NCI-H226 (cell line): ENCODE measurements at places on chromosomes 12 and 14.

- no peak for DNase-seq
Observed at GRCh38 chr14:105019861-105020814, 745 bp downstream of the CDCA4 start.

DNA sequence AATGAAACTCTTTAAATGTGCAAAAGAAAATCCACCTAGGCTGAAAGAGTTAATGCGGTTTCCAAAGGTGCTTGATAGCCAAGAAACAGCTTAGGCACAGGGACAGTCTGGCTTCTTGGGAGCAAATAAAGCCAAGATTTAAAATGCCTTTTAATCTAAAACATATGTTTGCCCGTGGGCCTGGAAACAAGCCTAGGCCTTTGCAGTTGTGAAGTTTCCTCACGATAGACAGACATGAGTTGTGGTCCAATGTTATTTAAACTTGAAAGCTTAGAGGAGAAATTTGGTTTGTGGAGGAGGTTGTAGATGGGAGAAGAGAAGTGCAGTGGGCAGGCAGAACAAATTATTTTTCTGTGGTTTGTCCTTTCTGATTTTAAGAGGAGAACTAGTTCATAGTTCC is 29.8 kb downstream of the PROX2 start:
- DNase-seq: no peak

- no peak for DNase-seq
Observed at GRCh38 chr12:102722147-102722546, 194.9 kb downstream of the PAH start.

GRCh38 chr12:3083921-3084347 is 6.8 kb downstream of the TSPAN9 start:
- peak; percentile 36 for DNase-seq

DNA sequence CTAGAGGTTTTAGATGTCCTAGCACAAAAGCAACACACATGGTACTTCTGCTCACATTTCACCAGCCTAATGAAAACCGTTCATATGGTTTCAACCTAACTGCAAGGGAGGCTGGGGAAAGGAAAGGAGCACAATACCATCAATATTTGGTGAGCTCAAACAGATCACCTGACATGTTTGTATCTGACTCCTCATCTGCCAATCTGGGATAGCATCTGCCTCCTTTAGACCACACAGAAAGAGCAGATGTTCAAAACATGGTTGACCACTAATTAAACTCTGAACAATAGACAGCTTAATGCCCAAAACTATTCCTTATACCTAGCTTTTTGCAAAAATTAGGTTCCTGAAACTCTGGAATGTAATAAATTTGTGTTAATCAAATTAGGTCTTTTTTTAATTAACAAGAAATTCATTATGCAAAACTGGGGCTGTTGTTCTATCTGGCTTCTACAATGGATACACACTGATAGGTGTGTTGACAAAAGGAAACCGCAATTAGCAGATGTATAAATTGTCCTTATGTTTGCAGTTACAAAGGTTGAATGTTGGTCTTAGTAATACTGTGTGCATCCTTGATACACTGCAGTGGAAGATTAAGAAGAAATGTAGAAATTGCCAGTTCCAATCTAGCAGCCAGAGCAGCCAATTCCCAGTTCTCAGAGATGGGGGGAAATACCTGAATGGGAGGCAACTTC is 89.3 kb downstream of the DUSP6 start:
- DNase-seq: no peak

GRCh38 chr14:73771848-73772638 is 57.9 kb upstream of the PNMA1 start:
- DNase-seq: peak; percentile 89

DNA sequence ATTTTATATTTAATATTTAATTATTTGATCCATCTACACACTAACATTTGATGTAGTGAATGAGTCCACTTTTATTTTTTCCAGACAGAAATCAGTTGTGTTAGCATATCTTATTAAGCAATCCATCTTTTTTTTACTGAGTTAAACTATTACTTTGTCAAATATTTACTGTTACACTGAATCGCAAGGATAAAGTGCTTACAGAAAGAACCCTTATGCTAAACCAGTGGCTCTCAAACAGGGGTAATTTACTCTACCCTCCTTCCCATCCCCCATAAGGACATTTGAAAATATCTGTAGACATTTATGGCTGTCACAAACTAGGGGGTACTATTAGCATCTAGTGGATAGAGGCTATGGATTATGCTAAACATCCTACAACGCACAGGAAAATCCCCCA is 508.2 kb downstream of the C12orf50 start:
- no peak for DNase-seq

- no peak for DNase-seq
Observed at GRCh38 chr12:98895086-98895651, 250.1 kb downstream of the APAF1 start.

- DNase-seq: no peak
Observed at GRCh38 chr12:105315726-105316125, 14.8 kb upstream of the C12orf75 start.

GRCh38 chr12:102685172-102685571 is 204.8 kb upstream of the IGF1 start:
- no peak for DNase-seq

DNA sequence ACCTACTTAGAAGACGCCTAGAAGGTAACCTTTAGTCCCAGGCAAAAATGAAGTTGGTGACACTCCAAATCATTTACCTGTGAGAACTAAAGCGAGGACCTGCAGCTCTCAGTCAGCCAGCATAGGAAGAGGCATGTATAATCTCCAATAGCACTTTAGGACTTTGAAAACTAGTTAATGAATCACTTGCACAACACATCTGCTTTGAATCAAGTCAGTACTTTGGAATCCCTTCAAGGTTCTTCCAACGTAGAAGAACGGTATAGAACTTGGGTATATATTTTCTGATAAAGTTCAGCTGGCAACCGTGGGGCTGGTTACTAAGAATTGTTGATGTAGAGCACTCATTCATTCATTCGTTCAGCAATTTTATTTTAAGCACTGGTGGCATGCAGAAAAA is 251.9 kb downstream of the TMEM132D start:
- no peak for DNase-seq

DNA sequence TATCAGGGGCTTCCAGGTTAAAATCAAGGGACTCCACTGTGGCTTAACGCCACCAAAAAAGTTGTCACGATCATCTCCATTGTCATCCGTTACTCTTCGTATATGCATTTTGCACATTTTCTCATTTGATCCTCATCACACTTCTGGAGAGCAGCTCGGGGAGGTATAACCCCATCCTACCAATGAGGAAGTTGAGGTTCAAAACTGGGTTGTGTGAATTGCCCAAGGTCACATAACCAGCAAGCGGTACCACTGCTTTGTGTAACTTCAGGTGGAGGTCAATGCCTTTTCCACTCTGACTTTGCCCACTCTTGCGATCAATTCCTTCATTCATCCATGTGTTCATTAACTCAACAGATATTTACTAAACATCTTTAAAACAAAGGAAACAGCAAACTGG is 71.1 kb upstream of the CCND2 start:
- DNase-seq: no peak

DNA sequence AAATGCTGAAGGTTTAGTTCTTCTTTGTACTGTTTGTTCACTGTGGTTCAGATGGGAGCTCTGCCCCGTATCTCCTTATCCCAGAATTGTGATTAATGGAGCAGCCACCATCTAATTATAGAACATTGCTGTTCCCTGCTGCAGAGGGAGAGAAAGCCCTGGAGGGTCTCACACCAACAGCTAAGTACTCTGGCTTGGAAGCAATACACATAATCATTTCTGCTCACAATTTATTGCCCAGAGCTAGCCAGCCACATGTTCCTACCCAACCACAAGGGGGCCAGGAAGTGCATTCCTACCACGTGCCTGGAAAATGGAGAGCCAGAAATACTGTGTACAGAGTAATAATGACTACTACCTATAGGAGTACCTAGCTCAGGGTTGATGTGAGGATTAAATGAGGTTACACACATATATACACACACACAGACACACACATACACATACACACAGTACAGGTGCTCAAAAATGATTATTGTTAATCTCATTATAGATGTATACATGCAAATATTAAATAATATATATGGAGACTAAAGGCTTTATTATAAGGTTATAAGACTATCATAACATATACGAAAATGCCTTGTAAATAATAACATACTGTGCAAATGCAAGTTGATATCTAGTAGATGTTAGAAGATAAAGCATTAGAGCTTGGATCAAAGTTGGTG is 22.3 kb downstream of the MSRB3 start:
- DNase-seq: peak; percentile 37

DNA sequence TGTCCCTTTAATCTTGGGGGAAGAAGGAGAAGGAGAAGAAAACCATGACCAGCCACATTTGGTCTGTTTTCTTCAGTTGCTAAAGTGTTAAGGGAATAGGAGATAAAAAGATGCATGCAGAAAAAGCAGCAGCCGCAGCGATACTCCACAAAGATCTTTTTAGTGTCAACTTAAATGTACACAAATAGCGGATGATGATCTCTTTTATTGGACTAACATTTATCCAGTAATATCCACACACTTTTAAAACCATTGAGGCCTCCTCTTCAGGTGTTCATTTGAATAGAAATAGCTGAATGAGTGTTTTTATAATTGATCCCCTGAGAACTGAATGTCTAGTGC is 83.5 kb downstream of the PAPOLA start:
- no peak for DNase-seq

DNA sequence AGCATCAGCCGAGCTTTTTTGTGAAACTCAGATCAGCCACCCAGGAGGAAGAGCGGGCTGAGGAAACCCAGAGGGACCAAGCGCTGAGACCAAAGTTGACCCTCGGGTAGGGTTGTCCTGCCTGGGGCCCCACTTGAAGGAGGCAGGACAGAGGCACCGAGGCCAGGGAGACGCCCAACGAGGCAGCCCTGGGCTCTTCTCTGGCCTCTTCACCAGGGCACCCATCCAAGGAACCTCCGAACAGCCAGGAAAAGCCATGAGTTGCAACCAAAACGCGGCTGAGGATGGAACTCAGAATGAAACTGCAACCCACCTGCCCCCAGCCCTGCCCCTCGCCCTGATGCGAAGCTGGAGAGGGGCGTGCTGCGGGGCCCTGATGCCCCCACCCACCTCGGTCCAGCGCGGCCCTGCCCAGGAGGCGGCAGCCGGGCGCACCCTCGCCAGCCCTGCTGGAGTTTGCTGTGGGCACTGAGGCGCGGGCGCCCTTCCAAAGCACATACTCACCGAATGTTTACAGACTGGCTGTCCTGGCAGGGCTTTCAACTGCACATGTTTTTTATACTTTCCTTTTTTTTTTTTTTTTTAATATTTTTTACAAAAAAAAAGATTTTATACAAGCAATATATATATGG is 41.9 kb downstream of the JDP2 start:
- DNase-seq: no peak

DNA sequence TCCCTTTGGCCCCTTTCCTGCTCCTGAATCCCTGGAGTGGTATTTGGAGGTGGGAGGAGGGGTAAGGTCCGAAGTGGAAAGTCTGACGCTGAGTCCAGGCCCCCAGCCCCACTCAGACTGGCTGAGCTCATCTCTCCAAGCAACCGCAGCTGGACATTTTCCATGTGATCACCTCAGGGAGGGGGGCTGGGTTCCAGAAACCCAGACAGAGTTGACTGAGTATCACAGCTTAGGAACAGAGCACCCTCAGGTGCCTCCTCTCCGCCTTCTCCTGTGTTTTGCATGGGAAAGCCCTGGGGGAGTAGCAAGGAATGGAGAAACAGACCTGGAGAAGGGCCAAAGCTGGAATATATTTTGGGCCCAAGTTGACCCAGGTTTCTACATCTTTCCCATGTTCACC is 8.0 kb upstream of the ITGA5 start:
- DNase-seq: no peak

GRCh38 chr14:32481707-32482106 is 152.6 kb downstream of the AKAP6 start:
- no peak for DNase-seq

DNA sequence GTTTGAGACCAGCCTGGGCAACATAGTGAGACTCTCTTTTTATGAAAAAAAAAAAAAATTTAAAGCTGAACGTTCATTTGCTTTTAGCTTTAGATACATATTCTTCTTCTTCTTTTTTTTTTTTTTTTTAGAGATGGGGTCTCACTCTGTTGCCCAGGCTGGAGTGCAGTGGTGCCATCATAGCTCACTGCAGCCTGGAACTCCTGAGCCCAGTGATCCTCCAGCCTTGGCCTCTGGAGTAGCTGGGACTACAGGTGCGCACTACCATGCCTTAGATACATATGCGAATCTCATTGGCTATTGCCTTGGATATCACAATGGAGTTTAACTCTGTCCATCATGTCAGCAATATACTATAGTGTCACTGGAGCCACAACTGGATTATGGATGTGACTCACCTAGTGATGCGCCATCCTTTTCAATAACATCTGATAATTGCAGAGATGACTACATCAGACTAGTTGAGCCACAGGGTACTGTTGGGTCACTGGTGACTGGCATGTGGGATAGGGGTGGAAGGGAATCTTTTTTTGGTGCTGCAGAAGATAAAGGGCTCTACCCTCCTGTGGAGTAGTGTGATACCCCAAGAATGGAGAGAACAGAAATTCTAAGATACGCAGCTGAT is 2.7 kb upstream of the ADIPOR2 start:
- DNase-seq: no peak

DNA sequence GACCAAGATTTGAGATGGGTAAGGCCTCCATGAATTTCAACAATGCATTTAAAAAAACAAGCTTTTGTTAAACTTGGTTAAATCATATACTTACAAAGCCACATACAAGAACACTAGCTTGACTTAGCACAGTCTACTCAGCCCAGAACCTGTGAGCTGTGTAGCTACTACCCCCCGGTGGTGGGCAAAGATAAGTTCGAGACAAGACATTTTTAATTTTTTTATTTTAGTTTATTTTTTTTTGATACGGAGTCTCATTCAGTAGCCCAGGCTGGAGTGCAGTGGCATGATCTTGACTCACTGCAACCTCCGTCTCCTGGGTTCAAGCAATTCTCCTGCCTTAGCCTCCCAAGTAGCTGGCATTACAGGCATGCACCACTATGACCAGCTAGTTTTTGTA is 3.7 kb upstream of the NECAP1 start:
- peak; percentile 22 for DNase-seq

DNA sequence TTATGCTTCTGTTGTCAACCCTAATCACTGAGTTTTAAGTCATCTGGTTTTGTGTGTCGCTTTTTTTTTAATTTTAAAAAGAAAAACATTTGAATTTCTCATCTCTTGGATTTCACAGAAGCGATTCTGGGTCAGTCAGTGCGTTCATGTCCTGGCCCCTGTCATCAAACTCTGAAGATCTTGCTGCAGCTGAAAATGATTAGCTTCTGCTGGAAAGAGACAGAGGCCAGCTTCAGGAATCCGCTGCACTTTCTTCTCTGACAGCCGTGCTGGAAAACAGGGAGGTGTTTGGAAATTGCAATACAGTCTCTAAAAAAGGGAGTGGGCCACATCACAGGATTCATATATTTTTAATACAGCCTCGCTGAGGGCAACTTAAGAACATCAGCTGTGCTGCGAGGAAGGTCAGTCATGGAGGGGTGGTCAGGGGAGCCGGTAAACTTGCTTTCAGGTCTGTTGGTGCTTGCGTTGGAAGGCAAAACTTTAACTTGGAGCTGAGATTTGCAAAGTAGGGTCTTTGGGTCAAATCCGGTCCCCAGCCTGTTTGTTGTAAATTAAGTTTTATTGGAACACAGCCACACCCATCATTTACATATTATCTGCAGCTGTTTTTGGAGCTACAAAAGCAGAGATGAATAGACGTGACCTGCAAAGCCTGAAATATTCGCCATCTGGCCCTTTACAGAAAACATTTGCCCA is 190.8 kb downstream of the AACS start:
- no peak for DNase-seq

GRCh38 chr14:75147423-75148071 is 20.7 kb upstream of the NEK9 start:
- DNase-seq: peak; percentile 50
